Glutamatergic neuron (in vitro differentiated cells): ENCODE measurements at places on chromosomes 1 and 21.
A peak's percentile ranks its signal among the peaks of the same experiment; 100 is the strongest.

DNA sequence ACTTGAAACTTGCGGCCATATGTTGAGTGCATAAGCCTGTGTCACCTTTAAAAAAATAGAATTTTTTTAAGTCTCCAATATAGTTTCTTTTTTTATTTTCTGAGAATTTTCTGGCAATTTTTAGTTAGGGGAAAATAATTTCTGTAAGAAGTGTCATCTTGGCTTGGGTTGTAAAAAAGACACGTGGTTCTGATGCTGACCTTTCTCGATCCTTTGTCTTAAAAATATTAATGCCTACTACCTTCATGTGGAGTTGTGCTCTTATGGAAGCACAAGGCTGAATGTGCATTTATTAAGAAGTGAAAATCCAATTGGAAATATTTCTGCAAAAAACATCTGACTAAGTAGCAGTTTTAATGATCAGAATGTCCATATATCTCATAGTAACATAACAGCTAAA is 3.5 kb downstream of the ELAVL4 start:
- DNase-seq, result no peak

DNA sequence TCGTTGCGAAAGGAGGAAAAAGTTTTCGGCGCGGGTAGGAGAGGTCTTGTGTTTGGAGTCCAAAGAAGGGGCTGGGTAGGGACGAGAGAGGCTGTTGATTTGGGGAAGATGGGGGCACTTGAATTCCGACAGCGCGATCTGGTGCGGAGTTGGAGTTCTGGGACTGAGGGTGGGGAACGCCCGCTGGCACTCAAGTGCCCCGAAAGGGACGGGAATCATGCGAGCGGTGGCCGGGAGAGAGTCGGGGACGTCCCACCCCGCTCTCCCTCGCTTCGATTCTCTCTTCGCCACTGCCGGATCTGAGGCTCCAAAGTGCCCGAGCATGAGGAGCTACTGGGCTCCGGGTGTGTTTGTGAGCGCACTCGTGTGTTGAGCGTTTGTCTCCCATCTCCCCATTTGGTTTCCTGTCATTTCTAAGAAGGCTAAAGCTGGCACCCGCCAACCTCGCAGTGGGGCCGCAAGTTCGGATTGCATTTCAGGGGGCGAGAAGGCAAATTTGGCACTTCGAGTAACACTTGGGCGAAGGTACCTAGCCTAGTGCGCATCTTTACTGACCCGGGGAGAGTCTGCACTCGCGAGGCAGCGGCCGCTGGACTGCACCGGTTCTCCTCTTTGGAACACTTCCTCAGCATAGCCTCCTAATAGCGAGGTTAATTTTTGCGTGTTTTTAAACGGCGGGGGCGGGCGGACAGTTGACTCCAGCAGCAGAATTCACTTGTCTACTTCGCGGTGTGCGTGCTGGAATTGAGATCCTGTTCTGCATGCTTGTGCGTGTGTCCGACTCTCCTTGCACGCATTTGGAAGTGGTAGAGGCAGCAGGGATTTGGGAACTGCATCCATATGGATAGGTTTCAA is 1.2 kb downstream of the CHRM3 start:
- DNase-seq, result peak; percentile 45

GRCh38 chr1:228082214-228082917 is at the start of gene ARF1:
Gene ARF1 (plus strand): TSS chr1:228082708. CDS start chr1:228097115, 14,407 bp downstream.
- peak; percentile 93 for DNase-seq

DNA sequence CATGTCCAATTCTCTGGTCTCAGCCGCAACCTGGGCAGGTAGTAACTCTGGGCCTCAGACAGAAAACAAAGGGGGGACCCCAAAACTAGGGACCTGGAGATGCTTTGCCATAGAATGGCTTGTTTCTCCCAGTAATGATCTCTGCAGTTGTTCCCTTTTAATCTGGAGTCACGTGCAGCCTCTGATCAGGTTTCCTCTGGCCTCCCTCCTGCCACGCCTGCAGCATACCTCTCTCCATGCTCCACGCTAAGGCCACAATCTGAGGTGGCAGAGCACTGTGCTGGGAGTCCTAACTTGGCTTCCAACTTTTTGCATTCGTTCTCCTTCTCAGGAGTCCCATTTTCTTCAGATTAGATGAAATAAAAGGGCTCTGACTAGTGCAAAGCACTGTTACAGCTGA is 1.9 kb downstream of the PABPC4 start:
- DNase-seq, result no peak

- DNase-seq, result no peak
Measured at GRCh38 chr21:45941338-45941710, 40.2 kb upstream of the COL6A1 start.

DNA sequence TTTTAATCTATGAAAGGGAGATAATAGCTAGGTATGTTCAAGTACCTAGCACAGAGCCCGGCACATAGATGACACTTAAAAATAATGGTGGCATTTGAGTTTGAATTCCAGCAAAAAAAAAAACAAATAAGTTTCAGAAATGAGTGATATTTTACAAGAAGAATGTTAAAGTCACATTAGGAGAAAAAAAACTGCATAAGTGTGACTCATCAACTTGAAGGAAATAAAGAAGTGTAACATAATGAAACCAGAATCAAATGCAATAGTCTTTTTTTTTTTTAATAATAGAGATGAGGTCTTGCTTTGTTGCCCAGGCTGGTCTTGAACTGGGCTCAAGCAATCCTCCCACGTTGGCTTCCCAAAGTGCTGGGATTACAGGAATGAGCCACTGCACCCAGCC is 17.1 kb downstream of the DNASE2B start:
- DNase-seq, result no peak

GRCh38 chr1:157415661-157416060 is 136.7 kb downstream of the FCRL5 start:
- DNase-seq, result no peak

DNA sequence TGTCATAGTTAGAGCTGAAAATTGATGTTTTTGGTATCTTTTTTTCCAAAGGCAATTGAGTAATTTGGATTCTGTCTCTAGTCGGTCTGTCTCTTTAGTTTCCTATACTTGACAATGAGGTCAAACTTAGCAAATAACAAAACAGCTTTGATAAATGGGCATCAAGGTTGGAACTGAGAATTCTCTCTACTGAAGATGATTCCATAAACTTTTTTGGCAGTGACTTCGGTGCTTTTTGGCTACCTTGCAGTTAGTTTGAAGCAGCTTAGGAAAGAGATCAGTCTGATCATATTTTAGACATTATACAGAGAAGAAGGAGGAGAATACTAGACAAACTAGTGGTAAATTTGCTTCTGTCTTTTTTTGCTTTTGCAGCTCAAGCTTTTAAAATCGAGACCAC is 559 bp downstream of the VCAM1 start:
- DNase-seq, result no peak

GRCh38 chr21:42527489-42528158 is 14.0 kb downstream of the SLC37A1 start:
- DNase-seq, result no peak

GRCh38 chr1:32448773-32449456 is 16.0 kb upstream of the ZBTB8B start:
- DNase-seq, result no peak
